ENCODE measurements at places on chromosomes 16 and 17.

DNA sequence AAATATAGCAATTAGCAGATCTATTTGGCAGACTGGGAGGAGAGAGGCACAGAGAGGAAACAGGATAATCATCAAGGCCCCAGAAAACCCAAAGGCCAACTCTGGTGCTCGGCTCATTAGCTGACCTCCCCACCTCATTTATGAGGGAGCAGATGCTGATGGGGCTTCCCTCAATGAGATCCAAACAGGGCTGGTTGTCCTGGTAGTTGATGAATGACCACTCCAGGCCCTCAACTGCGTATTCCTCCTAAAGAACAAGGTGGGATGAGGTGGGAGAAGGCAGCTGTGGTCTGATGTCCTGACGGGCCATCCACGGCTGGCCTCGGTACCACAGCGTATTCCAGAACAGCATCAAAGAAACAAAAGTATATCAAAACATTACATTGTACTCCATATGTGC is 20.8 kb downstream of the ZNHIT3 start:
- DNase-seq = no peak

- DNase-seq = no peak
Measured at GRCh38 chr17:50957600-50958575, 91.7 kb upstream of the TOB1 start.

DNA sequence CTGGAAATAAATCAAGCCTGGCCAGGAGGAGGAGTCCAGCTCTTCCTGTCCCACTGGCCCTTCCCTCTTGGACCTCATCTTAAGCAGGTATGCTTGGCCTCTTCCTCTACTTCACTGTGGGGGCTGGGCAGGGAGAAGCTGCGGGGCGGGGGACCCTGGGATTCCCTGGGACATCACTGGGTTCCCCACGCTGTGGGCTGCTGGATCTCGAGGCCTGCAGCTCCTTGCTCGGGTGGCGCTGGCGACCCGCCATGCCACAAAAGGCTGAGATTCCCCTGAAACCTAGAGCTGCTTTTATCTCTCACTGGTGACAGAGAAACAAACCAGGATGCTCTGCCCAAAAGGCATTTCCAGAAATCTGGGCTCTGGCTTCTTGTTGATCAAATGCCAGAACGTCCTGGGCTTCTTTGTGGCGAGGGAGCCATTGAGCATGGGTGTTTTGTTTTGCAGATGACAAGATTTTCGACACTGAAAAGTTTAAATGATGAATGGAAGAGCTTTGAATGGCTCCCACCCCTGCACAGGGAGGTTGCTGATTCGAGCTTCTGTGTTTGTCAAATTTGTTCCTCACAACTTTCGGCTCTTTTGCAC is 8.6 kb upstream of the PGS1 start:
- no peak for DNase-seq

DNA sequence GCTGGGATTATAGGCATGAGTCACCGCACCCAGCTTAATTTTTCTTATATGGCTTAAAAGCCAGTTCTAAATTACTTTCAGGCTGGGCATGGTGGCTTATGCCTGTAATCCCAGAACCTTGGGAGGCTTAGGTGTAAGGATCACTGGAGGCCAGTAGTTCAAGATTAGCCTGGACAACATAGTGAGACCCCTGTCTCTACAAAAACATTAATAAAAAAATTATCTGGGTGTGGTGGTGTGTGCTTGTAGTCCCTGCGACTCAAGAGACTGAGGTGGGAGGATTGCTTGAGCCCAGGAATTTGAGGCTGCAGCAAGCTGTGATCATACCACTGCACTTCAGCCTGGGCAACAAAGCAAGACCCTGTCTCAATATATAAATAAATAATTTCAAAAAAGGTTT is 10.8 kb upstream of the SMARCD2 start:
- no peak for DNase-seq

DNA sequence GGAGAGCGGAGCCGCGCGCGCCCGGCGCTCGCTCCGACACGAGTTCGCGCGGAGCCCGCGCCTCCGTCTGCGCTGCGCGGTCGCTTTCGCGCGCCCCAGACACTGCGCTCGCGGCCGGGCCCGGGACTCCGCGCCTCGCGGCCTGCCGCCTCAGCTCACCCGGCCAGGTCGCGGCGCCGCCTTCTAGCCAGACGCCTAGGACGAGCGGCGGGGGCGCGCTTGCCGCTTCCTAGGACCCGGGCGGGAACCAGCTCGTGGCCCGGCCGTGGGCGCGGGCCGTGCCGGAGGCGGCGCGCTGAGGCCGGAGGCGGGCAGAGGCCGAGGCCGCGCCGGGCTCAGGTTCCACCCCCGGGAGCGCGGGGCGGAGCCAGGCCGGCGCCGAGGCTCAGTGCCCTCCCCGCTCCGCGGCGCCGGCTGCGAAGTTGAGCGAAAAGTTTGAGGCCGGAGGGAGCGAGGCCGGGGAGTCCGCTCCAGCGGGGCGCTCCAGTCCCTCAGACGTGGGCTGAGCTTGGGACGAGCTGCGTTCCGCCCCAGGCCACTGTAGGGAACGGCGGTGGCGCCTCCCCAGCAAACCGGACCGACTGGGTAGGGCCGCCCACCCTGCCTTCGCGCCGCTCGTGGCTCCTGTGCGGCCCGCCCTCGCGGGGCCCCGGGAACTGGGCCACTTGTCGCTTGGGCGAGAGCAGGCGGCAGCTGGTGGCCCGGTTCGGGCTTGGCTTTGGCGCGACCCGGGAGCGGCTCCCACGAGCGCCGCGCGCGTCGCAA is at the start of gene SPHK1:
Gene SPHK1, plus strand, starts transcription at position 388 of the 765 bp plus-strand sequence. CDS start 1,036 bp downstream, outside the sequence.
- peak; percentile 57 for DNase-seq

- no peak for DNase-seq
Measured at GRCh38 chr17:42682722-42683403, 532 bp downstream of the CNTNAP1 start.

GRCh38 chr17:58388302-58389190 is 28.8 kb downstream of the RNF43 start:
- DNase-seq = no peak

DNA sequence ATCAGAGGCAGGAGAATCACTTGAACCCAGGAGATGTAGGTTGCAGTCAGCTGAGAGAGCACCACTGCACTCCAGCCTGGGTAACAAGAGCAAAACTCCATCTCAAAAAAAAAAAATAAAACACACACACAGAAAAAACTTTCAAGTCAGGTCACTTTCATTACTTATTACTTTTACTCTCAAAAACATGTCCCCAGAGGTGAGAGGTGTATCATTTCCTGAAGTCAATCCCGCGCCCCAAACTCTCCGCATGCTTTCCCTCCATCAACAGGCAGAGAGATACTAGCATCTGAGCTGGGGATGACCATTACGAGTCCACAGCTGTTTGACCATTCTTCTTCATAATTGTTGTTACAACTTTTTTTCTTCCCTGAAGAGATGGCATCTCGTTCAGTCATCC is 48.7 kb downstream of the YWHAE start:
- no peak for DNase-seq

- no peak for DNase-seq
Measured at GRCh38 chr16:30010844-30011713, at the start of gene DOC2A. DOC2A (minus strand) TSS chr16:30011027; CDS start chr16:30010222, 805 bp downstream.

- DNase-seq = no peak
Measured at GRCh38 chr16:19113577-19114358, at the start of gene ITPRIPL2. ITPRIPL2 (plus strand) TSS chr16:19113964; CDS start chr16:19114462, 498 bp downstream.

DNA sequence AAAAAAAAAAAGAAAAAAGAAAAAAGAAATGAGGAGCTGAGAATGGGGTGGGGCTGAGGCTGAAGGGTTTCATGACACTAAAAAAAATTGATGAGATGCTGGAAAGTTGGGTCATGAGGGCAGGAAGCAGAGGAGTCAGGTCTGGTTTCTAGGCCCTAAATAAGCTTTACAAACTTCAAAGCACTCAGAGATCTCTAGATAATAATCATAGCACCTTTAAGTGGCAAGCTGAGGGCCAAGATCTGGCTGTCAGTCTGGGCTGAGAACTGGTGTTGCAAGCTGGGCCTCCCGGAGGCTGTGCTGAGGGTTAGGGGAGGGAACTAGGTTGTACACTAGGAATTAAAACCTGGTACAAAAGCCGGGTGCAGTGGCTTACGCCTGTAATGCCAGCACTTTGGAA is 6.4 kb downstream of the ZNF764 start:
- DNase-seq = peak; percentile 51

GRCh38 chr16:88640498-88641247 is 2.3 kb downstream of the IL17C start:
- no peak for DNase-seq

DNA sequence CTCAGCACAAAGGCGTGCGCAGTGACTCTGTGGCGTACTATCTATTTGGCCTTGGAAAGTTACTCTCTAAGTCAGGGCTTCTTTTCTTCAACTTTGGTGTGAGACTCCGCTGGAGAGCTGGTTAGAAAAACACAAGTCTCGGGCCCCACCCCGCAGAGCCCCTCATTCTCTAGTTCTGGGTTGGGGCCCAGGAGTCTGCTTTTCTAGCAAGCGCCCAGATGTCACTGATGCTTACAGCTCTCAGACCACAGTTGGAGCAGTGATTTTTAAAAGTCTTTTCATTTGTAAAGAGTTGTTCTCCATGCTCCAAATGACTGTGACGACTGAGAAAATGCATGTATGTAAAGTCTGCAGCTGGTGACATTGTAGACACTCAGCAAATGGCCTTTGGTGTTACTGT is 582.3 kb downstream of the WWOX start:
- no peak for DNase-seq

All from stimulated activated CD4-positive, alpha-beta T cell treated with anti-CD3 and anti-CD28 coated beads, Interleukin-15, amount 100 ng/mL, for 48 hours (primary cell).